Stimulated activated CD8-positive, alpha-beta memory T cell treated with anti-CD3 and anti-CD28 coated beads, Interleukin-7, amount 100 ng/mL, for 48 hours (primary cell): ENCODE measurements at places on chromosomes 2 and 18.

- DNase-seq: no peak
These were observed 296.5 kb upstream of the GYPC start for GRCh38 chr2:126359494-126359893.

DNA sequence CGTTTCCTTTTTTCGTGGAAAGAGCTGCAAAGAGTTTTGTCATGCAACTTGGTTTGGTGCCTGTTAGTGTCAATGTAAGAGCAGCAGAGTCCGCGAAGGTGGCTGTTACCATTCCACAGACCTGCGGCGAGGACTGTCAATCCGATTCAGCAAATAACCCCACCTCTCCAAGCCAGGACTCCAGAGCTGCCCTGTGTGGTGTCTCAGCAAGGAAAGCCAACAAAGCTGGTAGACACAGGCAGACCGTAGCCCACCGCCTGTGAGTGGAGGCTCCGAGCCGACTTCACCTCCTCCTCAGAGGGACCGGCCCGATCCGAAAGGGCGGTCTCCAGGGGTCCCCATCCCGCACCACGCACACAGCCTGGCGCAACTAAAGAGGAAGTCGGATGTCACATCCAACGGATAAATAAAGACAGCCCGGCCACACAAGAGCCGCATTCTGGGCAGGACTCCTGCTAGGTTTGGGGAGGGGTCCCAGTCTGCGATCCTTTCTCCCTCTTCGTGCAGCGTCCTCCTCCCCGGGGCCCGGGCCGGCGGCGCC is 819 bp downstream of the ANKRD44 start:
- peak; percentile 40 for DNase-seq

- no peak for DNase-seq
These were observed 5.2 kb downstream of the ANKRD23 start for GRCh38 chr2:96838345-96839292.

- DNase-seq: no peak
These were observed 22.3 kb downstream of the ASAP2 start for GRCh38 chr2:9228781-9229469.

DNA sequence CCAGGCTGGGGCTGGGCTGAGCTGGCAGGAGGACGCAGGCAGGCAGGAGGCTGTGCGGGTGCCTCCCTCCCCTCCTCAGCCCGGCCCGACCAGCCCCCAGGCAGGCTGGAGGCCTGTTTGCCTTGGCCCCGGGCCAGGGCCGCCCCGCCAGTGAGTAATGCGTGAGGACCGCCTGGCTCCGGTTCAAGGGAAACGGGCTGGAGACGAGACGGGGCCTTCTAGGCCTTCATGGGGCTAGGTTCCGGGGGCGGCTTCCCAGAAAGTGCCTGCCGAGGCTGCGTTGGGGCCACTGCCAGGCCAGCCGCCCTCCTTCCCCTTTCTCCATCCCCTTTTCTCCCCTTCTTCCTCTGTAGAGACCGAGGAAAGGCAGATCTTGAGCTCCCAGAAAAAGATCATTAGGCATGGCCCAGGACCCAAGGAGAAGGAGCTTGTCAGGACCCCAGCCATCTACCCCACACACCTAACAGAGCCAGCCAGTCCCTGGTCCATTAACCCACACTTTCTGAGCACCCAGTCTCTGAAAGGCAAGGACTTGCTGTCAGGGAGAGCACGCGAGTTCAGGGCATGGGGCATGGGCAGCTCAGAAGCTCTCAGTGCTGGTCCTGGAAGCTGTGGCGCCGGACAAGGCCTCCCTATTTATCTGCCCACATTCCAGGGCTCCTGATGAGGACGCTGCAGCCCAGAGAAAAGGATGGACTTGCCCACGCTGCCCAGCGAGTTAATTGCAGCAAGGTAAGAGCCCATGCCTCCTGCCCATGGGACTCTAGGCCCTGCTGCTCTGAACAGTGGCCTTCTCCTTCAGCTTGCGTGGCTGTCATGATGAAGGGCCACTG is 48.5 kb downstream of the SMAD7 start:
- no peak for DNase-seq

DNA sequence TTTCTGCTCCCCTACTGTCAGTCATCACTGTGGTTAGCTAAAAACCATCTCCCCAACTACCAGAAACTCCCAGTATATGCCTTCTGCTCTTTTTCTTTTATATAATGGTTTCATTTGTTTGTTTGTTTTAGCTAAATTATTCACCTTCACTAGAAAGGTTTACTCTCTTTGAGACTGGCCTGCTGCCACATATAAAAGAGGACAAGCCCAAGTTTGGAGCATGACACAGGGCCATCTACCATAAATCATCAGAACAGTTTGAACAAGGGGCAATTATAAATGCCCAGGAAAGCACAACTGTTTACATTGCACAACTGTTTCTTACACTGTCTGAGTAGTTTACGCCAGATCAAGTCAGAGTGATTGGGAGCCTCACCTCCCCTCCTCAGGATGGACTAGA is 471.0 kb upstream of the PIK3C3 start:
- DNase-seq: no peak

DNA sequence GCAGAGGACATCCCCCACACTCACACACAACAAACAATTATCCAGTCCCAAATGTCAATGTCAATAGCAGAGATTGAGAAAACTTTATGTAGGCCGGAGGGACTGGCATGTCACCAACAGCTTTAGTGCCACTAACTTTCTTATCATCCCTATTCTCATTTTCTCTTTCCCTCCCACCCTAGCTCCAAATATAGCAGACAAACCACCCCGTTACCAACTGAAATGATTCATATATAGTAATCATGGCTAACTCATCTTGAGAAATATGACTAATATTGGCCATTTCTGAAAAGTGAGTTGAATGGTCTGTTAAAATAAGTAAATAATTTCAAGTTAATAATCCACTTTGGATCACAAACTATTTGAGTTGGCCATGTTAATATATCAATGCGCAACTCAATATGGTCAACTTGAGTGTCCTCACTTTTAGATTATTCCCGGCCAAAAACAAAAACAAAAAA is 242.1 kb upstream of the RND3 start:
- DNase-seq: no peak

- DNase-seq: no peak
These were observed 237.6 kb upstream of the UBE2E3 start for GRCh38 chr2:180742801-180743200.

DNA sequence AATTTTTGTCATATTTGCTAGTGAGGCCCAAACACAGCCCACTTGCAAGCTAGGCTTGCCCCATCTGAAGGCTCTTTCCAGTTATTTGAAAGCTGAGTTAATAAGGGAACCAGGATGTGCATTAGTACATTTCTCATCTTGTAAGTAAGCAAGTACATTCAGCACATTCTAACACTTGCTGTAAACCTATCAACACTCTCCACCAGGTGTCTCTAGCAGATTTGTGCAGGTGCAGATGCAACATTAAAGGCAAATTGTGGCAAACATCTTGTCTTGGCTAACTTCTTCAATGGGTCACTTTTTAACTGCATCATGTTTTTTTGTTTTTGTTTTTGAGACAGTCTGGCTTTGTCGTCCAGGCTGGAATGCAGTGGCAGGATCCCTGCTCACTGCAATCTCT is 25.3 kb upstream of the MFSD6 start:
- no peak for DNase-seq
